Thoracic aorta (tissue), 2 donors: ENCODE measurements at places on chromosomes 1 and 21. TPM values are rescaled to one million over a fixed set of nuclear protein-coding genes. Genes with fewer than 3 reads are reported as not detected.

GRCh38 chr1:4631321-4631720, 23.1 kb upstream of the AJAP1 start:
- no peaks in the 10 kb centered on the region for H3K36me3 ChIP-seq
- DNase-seq: no peak
- no peak overlapping the region for H3K27ac ChIP-seq
- no peaks in the 10 kb centered on the region for H3K27me3 ChIP-seq
- H3K4me1 ChIP-seq: no peaks in the 10 kb centered on the region

GRCh38 chr1:58190267-58190988, 356.1 kb downstream of the OMA1 start:
- H3K36me3 ChIP-seq: no peaks in the 10 kb centered on the region
- H3K27ac ChIP-seq: no peak overlapping the region
- H3K4me3 ChIP-seq: no peak overlapping the region
- no peaks in the 10 kb centered on the region for H3K4me1 ChIP-seq
- no peak for DNase-seq
- H3K27me3 ChIP-seq: no peaks in the 10 kb centered on the region

DNA sequence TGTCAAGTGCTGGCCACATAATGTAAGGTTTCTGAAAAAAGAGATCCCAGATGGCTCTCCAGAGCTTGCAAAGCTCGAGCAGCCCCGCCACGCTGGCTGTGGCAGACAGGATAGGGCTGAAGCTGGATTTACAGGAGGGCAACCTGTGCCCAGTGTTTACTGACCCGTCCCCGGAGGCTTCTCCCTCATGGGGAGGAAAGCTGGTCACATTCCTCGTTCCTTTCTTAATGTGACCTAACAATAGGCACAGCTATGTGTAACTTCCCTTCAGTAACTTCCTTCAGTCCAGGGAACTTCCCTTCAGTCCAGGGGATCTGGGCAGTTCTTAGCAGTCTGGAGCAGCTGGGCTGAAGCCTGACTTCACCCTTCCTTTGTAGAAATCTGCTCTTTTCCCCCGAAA, 7.7 kb downstream of the SLFNL1 start:
- H3K27ac ChIP-seq: peak overlapping the region; percentile 12
- no peaks in the 10 kb centered on the region for H3K27me3 ChIP-seq
- H3K4me3 ChIP-seq: no peak overlapping the region
- no peak for DNase-seq
- peaks cover 51% of the 10 kb centered on the region for H3K36me3 ChIP-seq

DNA sequence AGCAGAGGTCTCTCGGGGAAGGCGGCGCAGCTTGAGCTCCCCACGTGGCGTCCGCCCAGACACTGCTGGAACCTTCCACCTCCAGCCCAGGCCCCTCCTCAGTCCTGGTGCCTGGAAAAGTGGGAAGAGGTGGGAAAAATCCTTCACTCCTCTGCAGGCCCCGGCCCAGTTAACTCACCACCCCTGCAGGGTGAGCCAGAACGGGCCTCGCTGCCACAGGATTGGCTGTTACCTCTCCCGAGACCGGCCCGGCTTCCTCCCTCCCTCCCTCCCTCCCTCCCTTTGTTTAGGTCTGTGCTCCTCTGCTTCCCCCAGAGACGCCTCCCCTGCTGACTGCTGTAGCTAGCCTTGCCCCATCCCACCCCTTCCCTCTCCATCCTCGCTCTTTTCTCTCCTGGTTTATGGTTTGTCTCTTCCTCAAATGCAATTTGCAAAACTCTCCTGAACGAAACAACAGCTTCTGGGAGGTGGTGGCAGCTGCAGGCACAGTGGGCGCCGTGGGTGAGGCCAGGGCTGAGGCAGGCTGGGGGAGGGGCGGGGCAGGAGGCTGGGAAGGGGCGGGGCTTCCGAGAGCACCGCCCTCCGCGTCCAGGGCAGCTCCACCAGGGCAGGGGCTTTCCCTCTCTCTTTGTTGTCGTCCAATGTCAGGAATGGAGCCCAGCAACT, 6.5 kb downstream of the CAPN9 start:
- no peak for DNase-seq
- H3K27ac ChIP-seq: no peak overlapping the region
- H3K27me3 ChIP-seq: no peaks in the 10 kb centered on the region

DNA sequence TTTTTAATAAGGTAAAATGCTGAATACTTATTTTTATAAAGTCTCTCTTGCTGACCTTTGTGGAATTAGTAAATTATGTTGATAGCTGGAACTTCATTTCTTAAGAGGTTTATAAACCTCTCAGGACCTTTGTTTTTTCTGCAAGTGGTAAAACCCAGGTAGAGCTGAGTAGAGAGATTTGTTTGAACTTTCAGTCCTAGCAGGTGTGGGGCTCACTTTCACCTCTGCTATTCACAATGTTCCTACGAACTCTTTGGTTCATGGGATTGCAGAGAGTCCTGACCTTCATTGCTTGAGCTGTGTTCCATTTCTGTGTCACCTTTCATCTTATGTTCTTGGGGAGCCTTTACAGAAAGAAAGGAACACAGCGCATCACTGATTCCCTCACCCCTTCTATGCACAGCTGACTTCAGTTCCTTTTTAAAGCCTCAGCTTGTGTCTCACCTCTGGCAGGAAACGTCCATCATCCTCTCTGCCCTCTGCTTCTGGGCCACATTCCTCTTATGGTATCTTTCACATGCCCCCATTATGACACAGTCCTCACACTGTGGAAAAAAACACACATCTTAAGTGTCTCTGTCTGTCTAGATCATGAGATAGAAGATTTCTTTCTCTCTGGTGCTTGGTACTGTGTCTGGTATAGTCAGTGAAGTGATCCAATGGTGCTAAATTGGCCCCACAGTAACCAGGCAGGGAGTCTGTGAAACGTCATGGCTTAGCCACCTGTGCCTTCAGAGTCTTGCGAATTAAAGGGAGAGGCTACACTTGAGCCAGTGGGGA, 262.5 kb upstream of the B3GALT2 start:
- no peak for DNase-seq
- no peak overlapping the region for H3K27ac ChIP-seq
- no peaks in the 10 kb centered on the region for H3K4me1 ChIP-seq
- no peaks in the 10 kb centered on the region for H3K27me3 ChIP-seq
- H3K4me3 ChIP-seq: no peak overlapping the region

DNA sequence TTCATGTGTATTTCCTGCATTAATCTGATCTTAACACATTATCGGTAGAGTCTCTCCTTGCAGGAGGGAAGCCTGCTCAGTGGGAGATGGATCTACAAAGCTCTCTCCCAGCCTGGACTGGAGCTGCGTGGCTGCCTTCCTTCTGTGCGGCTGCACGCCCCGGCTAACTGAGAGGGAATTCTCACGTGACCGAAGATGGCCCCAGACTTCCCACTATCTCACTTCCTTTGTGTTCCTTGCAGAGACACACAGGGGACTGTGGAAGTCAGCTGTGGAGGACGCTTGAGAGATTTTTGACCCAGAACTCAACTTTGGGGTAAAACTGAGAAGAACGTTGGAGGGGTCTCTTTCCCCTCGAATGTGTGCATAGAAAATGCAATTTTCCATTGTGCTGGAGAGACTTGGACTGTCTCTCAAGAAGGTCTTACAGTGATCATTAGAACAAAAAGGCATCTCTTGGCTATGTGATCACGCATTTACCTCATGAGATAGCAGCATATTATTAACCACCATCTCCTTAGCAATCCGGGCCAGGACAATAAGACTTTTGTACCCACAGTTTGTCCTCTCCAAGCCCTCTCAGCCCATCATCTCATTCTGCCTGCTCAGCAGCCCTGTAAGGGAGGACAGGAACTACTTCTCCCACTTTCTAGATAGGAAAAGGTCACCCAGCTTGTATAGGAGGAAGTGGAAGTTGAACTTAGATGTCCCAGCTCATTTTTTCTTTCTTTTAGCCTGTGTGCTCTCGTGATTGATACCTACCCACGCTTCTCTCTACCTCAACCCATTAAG, 49.3 kb upstream of the TARBP1 start:
- no peak overlapping the region for H3K4me3 ChIP-seq
- no peak overlapping the region for H3K27ac ChIP-seq
- no peak for DNase-seq
- no peaks in the 10 kb centered on the region for H3K27me3 ChIP-seq

DNA sequence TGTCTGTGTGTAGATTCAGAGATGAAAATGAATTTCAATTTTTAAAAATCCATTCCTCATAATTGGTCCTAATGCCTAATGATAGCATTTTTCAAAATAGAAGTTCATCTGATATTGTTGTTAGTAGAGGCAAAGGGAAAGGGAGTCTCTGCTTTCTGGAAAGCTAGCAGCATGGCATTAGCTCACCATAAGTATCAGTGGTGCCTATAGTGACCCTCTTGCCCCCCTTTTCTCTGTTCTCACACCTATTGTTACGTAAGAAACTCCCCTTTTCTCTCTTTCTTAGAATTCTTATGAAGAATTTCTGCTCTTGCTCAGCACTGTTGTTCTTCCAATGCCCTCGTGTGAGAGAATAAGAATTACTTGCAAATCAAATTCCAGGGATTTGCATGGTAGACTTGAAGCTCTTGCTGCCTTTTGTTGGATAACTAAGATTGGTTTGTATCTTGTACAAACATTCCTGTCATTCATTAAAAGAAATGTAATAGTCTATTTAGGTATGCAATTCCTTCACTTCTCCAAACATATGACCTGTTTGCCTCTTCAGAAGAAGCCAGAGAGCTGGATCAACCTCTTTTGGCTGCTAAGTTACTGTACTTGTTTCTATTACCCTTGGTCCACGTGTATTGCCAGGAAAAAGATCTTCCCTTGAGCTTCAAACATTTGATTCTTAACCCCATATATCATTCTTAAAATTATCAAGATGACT, 69.2 kb upstream of the MAGI3 start:
- no peaks in the 10 kb centered on the region for H3K4me1 ChIP-seq
- no peaks in the 10 kb centered on the region for H3K27me3 ChIP-seq
- H3K4me3 ChIP-seq: no peak overlapping the region

DNA sequence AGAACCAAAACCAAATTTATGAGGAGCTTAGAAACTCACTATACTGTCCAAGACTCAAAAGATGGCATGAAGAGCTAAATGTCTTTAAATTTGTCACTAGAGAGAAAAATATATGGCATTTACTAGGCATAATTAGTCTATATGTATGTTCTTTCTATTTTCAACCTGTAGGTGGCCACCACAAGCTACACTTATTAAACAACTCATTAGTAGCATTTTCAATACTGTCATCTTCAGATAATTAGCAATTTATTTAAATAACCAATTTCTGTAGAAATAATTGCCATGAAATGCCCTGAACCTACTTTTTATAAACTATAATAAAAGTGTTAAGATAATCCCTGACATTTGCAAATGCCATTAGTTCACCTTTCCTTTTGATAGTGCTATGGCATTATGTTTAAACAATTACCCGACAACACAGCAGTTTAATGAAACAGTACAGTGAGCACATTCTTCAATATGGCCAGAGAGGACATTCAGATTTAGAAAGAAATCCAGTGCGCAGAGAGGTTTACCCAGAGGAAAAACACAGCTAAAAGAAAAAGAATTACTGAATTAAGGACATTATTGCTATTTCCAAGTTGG, 522.5 kb downstream of the PTBP2 start:
- H3K27me3 ChIP-seq: no peaks in the 10 kb centered on the region
- H3K4me3 ChIP-seq: no peak overlapping the region
- no peak overlapping the region for H3K27ac ChIP-seq
- no peak for DNase-seq
- peaks cover 6% of the 10 kb centered on the region for H3K4me1 ChIP-seq
- no peaks in the 10 kb centered on the region for H3K36me3 ChIP-seq

FCRLB gene
- total RNA-seq: not detected
